Mucosa of descending colon (tissue), 3 donors: ENCODE measurements at places on chromosomes 11 and 22. TPM values are rescaled to one million over a fixed set of nuclear protein-coding genes. Genes with fewer than 3 reads are reported as not detected.

Gene SCN2B
- total RNA-seq = 0.34 TPM

Gene SESN3
- 17.5 TPM for total RNA-seq

Gene KRTAP5-1
- not detected for total RNA-seq

Gene SAA2
- total RNA-seq = 2.0 TPM

Gene RAB6A
- total RNA-seq = 140 TPM

Gene TRPM5
- total RNA-seq = 3.7 TPM

Gene TMEM223
- 14.8 TPM for total RNA-seq

Gene CD3E
- total RNA-seq = 6.3 TPM

Gene NOX4
- not detected for total RNA-seq

Gene MUC6
- total RNA-seq = not detected

Gene CYP2D6
- total RNA-seq = 10.0 TPM

Gene KRTAP5-11
- not detected for total RNA-seq

Gene ART5
- total RNA-seq = not detected

Gene KCNJ5
- total RNA-seq = 0.48 TPM

Gene LRRC74B
- total RNA-seq = not detected

Gene XKR3
- total RNA-seq = not detected

Gene STX3
- 69.5 TPM for total RNA-seq

Gene RASGRP2
- total RNA-seq = 9.7 TPM

GRCh38 chr11:129315781-129316579, 59.7 kb upstream of the BARX2 start:
- peak; percentile 68 for DNase-seq

DNA sequence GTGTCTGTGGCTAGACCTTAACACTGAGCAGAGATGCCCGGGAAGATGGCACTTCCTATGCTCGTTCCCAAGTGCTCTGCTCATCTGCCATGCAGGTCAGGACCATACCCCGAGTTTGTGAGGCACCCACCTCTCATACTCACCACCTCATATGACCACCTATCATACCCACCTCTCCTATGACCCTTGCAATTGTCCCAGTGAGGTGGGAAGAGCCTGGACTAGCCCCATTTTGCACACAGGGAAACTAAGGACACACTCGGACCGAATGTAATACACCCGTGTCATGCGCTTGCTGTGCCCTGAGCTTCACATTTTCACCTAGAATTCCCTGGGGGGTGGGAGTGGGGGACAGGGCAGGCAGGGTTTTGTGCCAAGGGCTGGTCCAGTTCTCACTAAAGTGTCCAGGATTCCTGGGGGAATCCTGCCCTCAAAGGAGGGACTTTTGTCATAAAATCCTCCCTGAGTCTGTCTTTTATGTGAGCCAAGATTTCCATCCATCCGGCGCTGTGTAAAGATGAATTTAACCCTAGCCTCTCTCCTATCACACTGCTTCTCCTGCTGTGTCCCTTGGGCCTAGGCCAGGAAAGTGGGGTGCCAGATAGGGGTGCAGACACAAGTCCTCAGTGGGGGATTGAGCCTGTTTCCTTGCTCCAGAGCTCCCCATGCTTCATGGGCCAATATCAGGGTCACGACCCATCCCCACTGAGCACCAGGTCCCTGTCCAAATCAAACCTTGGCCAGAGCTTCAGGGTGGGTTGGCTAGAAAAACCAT, 20.0 kb downstream of the TPBGL start:
- no peak for DNase-seq

- no peak for DNase-seq
Observed at GRCh38 chr22:28956506-28956905, 73.1 kb downstream of the ZNRF3 start.

- DNase-seq = no peak
Observed at GRCh38 chr11:97751952-97752351, 1268.8 kb upstream of the CNTN5 start.

DNA sequence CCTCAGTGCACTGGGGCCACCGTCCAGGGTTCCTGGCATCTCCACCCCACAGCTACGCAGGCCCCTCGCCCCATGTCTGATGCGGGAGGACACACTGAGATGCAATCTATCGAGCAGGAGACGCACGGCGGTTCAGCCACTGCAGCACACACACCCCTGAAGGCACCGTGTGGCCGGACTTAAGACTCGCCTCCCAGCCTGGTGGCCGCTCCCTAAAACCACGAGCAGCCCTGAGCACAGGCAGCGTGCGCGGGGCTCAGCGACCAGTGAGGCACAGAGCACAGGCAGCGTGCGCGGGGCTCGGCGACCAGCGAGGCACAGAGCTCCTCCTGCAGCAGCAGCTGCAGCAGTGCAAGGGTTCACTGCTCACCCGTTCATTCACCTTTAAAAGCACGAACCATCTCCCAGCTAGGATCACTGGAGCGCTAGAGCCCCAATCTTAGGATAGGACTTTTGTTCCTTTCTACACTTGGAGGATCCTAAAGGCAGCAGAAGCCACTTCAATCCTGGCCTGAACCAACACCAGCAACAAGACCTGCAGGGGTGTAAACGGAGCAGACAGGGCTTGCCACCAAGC, 31.4 kb downstream of the TOLLIP start:
- DNase-seq = no peak

DNA sequence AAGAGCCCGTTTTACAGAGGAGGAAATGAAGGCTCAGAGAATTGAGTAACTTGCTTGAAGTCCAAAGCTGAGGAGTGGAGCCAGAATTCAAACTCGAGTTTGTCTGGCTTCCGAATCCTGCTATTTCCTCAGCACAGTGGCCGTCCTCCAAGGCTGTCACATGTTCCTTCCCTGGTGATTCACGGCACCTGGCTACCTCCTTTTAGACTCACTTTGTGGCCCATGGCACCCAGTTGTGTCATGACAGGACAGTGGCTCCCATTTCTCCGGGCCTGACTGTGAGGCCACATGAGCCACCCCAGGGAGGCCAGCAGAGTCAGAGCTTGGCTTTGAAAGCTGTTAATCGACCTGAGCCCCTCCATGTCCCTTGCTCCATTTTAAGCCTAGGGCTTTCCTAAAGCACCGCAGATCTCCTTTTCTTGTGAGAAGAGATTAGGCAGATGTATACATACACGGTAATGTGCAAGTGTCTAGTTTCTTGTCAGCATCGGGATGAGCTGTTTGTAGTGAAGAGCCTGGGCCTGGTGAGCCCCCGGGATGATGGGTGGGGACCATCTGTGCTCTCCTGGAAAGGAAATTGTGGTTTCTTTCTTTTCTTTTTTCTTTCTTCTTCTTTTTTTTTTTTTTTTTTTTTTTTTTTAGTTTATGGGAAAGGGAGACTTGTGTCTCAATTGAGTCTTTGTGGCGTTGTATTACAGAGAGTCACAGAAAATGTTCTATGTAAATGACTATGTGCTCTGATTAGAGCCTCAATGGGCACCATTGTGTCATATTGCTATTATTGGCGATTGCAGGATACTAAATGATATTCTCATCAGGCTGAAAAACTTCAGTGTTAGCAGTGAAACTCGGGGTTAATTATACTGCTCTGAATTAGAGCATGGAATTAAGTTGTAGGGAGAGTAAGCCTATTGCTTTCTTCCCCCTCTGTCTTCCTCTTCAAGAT, 54.8 kb downstream of the PTPRJ start:
- no peak for DNase-seq

DNA sequence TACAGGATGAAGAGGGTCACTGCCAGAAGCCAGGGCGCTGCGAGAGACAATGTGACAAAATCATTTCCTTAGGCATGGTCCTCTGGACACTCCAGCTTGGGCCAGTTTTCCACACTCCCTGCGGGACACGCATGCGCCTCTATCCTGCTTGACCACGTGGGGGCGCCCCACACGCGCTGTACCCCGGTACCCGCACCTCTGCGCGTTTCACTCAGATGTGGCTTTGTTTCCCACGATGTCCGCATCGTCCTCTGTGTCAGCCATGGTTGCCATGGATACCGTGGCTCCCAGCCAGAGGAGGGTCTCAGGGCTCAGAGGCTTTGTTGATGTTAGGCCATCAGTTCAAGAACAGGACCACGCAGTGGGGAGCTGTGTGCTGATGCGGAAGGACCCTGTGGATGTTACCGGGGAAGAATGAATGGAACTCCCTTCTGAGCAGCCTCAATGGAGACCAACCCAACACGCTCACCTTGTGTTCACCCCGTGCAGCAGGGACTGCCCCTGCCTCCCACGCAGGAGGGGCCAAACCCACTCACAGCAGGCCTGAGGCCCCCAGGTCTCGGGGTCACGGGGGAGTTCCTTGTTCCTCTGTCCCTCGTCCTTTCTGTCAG, 101.1 kb upstream of the SLC22A12 start:
- no peak for DNase-seq

- no peak for DNase-seq
Observed at GRCh38 chr11:1205121-1205986, 17.5 kb upstream of the MUC5B start.

- DNase-seq = no peak
Observed at GRCh38 chr11:92314499-92314898, 89.9 kb downstream of the FAT3 start.

GRCh38 chr22:36381513-36382128, 6.1 kb downstream of the MYH9 start:
- no peak for DNase-seq

DNA sequence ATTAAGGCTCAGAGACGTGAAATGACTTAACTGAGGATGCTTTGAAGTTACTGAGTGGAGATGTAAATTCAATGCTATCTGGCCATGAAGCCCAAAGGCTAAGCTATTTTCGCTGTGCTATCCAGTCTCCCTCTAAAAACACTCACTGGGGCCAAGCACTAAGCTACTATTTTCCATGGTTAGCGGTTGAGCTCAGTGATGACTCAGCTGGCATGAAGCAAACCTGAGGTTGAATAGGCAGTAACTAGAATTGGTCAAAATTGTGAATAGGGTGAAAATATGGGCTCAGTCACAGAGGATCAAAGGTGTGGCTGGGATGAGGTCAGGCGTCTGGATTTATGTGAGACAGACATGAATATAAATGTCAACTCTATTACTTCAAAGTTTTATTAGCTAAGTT, 564.2 kb upstream of the KIRREL3 start:
- DNase-seq = no peak

GRCh38 chr22:49391436-49391835, 436.2 kb downstream of the BRD1 start:
- no peak for DNase-seq

DNA sequence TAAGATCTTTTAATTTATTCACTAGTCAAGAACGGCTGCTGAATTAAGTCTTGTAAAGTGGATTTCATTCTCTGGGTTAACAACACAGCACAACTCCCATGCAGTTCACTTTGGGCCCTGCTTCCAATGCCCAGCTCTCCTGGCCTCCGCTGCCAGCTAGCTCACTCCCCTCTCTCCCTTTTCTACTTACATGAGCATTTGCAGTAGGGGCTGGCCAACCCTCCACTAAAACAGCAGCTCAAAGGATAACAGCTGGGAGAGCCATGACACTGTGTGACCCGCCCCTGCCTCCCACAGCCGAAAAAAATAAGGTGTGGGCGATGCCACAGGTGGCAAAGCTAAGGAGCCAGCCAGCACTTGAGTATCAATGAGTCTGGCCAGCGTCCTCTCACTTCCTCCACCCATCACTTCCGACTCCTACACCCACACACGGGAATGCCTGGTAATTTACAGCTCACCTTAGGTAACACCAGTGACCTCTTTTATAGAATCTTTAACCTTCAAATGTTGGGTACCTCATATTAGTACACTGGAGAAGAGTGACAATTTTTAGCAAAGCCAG, 56.8 kb downstream of the DGCR2 start:
- no peak for DNase-seq

DNA sequence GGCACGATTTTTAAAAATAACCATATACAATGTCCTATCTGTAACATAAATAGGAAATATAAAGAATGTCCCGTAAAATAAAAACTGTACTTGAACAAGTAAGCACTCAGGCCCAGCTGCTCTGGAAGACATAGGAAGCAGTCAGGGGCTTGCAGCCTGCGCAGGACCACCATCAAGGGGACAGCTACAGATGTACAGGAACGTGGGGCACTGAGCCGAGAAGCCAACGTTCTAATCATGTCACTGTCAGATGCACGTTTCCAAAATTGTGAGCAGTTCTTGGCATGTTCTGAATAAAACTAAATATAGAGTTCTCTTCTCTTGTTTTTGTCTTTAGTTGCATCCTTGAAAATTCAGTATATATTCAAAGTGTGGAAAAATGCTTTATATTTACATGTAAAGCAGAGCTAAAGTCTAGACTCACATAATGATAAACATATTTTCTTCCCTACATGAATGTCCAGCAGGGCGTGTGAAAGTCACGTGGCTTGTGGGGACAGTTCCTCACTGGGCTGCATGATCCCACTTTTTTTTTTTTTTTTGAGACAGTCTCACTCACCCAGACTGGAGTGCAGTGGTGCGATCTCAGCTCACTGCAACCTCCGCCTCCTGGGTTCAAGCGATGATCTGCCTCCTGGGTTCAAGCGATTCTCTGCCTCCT, 28.4 kb upstream of the TSPAN18 start:
- DNase-seq = no peak

GRCh38 chr11:86740628-86741483, 59.5 kb upstream of the PRSS23 start:
- DNase-seq = no peak

- no peak for DNase-seq
Observed at GRCh38 chr11:23540101-23540561, 679.9 kb upstream of the CCDC179 start.

DNA sequence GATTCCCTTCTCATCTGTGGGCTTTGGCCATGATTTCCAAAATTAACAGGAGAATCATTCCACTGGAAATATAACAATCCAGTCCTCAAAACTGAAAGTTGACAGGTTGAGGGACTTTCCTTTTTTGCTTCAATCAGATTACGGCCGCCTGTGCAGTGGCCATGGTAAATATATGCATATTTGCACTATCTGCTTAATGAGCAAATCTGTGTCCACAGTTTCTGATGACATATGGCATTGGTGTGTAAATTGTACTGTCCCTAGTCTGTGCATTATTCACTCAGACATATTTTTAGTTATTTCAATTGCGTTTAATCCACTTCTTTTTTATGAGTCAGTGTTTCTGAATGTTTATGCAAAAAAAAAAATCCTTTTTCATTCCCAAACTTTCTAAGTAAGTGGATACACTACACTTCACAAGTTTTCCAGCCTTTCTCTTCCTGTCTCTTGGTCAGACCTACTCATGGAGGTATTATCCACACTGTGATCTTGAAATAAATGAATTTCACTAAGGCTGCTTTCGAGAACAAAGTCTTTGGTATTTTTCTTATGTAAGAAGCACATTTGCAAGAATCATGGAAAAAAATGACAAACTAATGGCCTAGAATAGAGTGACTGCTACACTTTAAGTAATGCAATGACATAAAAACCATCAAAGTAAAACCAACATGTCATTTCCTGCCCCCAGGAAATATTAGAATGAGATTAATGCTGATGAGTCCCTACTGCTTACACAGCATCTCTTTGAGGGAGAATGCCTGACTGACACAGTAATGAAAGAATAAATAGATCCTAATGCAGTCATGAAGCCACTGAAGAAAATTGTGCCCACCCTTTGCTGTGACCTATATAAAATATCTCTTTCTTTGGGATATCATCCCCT, 76.4 kb upstream of the MTNR1B start:
- no peak for DNase-seq
